K562 (cell line): ENCODE measurements at places on chromosomes 5 and 9. TPM values are rescaled to one million over a fixed set of nuclear protein-coding genes. Genes with fewer than 3 reads are reported as not detected.

DNA sequence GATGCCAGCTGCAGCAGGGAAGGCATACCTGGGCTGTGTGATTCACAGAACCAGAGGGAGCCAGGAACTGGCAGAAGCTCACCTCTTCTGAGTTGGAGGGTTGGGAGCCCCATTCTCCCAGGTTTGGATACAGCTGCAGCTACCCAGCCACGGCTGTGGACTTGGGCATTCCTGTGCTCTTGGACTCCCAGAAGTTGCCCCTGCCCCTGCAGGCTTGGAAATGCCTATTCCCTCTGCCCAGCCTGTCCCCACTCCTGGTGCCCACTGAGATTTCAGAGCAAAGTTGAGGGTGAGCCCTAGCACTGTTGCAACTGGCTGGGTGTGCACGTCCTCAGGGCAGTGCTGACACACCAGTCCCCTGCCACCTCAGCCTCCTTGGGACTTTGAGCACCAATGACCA is 489.7 kb downstream of the SLCO4C1 start:
- no peak overlapping the region for H3K27ac ChIP-seq
- H3K4me1 ChIP-seq: no peaks in the 10 kb centered on the region

The SYK gene
- polyA plus RNA-seq: 12.3 and 13.0 TPM in 2 replicates

The TAL2 gene
- polyA plus RNA-seq: 0.21 and 0.47 TPM in 2 replicates

DNA sequence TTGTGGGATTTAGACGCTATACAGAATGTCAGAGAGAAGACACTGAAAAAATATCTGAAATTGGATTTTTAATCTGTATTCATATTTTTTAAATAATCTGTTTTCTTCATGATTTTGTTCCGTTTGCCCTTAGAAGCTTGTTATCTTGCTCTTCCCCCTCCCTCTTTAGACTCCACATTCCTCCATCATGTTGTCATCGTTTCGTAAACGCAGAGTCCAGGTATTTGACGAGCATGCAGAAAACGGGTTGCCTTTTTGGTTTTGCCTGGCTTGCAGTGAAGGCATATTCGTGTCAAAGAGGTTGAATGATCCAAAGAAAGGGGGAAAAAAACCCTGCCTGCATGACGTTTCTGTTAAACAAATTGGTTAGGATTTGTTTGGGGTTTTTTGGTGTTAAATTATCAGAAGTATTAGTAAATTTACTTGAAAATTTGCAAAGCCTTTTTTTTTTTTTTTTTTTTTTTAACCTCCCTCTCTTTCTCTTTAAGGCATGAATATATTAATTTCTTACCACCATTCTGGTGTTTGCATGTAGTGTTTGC is 2.9 kb downstream of the SPTAN1 start:
- H3K36me3 ChIP-seq: no peaks in the 10 kb centered on the region
- H3K27ac ChIP-seq: no peak overlapping the region
- H3K27me3 ChIP-seq: 0 out of 2 replicates have a peak, but pooled peaks cover 4% of the 10 kb centered on the region
- H3K4me1 ChIP-seq: peaks cover 27% of the 10 kb centered on the region
- H3K4me3 ChIP-seq: no peak overlapping the region
- DNase-seq: peak; percentile 29

DNA sequence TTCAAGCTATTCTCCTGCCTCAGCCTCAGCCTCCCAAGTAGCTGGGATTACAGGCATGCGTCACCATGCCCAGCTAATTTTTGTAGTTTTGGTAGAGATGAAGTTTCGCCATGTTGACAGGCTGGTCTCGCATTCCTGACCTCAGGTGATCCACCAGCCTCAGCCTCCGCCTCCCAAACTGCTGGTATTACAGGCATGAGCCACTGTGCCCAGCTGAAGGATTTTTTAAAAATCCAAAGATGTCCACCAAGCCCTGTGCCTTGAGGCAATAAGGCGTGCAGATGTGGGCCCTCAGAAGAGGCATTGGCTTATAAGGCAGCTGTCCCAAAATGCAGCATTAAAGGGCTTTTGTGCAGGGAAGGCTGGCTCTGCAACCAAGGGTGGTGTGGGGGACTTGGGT is 10.3 kb upstream of the ZFR start:
- no peak overlapping the region for H3K27ac ChIP-seq
- no peaks in the 10 kb centered on the region for H3K36me3 ChIP-seq
- H3K27me3 ChIP-seq: peaks cover 27% of the 10 kb centered on the region
- DNase-seq: no peak

DNA sequence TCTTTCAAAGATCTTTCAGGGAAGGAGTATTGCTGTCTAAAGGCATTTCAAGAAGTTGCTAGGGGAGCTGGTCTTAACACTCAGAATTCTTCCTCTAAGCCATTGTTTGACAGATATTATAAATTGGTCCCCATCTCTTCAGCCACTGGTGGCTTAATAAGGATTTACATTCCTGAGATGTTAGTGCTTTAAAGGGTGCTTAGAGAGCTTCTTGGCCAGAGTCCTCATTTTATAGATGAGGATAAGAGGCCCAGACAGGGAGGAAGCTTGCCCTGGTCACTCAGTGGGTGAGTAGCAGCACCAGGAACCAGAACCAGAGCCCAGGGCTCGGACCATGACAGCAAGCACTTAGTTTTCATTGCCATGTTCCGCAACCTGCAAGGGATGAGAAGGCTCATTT is 53.2 kb downstream of the GALNT10 start:
- no peaks in the 10 kb centered on the region; the same call in 1 of the 2 replicates for H3K4me1 ChIP-seq
- no peak overlapping the region for H3K4me3 ChIP-seq
- no peaks in the 10 kb centered on the region for H3K27me3 ChIP-seq
- no peak overlapping the region for H3K27ac ChIP-seq
- no peak for DNase-seq
- H3K36me3 ChIP-seq: no peaks in the 10 kb centered on the region

DNA sequence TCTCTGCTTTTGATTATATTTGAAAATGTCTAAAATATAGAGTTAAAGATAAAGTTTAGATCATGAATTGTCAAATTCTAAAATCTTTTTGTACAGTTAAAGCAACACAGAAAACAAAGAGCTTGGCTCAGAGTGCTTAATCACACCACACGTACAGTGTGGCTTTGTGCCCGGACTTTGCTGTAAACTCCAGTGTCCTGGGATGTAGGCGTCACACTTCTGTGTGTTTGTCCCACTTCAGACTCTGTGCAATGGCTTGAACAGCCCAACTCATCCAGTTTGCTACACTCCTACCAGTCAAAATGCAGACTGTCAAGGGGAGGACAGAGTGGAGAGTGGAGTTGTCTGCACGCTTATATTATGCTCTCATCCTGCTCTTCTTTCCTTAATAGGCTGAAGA is 45.3 kb downstream of the SMARCA2 start:
- no peak overlapping the region for H3K4me3 ChIP-seq
- no peak overlapping the region for H3K27ac ChIP-seq
- no peaks in the 10 kb centered on the region for H3K27me3 ChIP-seq
- no peaks in the 10 kb centered on the region for H3K4me1 ChIP-seq
- DNase-seq: no peak
- H3K36me3 ChIP-seq: peaks cover 35% of the 10 kb centered on the region; the same call in 2 of the 3 replicates

DNA sequence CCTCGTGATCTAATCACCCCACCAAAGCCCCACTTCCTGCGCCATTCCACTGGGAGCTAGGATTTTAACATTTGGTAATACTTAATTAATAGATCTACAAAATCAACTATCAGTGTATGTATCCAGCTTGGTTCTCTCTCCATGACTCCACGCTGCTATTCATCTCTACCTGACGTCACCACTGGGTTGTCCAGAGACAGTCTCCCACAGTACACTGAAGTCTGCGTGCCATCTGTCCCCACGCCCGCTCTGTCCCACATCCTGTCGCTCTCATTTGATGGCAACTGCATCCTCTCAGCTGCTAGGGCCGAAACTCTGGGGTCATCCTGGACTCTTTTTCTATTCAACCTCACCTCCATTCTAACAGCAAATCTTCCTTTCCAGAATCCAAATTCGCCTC is 53.2 kb downstream of the ANKRD33B start:
- H3K4me3 ChIP-seq: no peak overlapping the region
- H3K27ac ChIP-seq: no peak overlapping the region
- no peak for DNase-seq
- H3K36me3 ChIP-seq: no peaks in the 10 kb centered on the region

The RETREG1 gene
- polyA plus RNA-seq: not detected in 2 replicates

DNA sequence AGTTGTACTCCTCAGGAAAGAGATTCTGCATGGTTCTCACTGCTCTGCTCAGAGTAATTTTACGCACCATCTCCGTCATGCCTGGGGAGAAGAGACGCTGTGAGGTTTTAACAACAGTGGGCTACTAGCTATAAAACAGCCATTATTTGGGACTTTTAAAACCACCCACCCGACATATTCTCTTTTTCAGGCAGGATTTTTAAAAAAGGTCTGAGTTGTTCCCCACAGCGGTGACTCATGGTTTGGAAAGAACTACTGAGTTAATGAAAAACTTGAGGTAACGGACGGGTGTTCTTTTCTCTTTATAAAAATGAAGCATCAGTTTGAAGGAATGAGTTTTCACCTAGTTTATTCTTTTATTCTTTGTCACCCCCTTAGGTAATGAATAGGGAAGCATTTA is 61.3 kb downstream of the TTLL11 start:
- DNase-seq: no peak
- no peak overlapping the region for H3K27ac ChIP-seq
- no peaks in the 10 kb centered on the region for H3K27me3 ChIP-seq
- H3K4me1 ChIP-seq: peaks cover 4% of the 10 kb centered on the region; the same call in 1 of the 2 replicates

DNA sequence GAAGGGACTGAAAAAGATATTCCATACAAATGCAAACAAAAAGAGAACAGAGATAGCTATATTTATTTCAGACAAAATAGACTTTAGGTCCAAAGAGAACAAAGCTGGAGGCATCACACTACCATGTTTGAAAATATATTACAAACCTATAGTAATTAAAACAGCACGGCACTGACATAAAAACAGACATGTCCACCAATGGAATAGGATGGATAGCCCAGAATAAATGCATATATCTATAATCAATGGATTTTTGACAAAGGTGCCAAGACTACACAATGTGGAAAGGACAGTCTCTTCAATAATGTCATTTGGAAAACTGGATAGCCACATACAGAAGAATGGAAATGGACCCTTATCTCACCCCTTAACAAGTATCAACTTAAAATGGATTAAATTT is 10.2 kb downstream of the PRKAA1 start:
- H3K27me3 ChIP-seq: no peaks in the 10 kb centered on the region; the same call in 2 of the 3 replicates
- DNase-seq: no peak
- H3K4me1 ChIP-seq: peaks cover 11% of the 10 kb centered on the region
- H3K36me3 ChIP-seq: peaks cover 21% of the 10 kb centered on the region; the same call in 2 of the 3 replicates
- H3K27ac ChIP-seq: no peak overlapping the region
- H3K4me3 ChIP-seq: no peak overlapping the region

The CDH18 gene
- polyA plus RNA-seq: 0.19 and 0.44 TPM in 2 replicates

The CFAP77 gene
- not detected in 2 replicates for polyA plus RNA-seq

GRCh38 chr9:121105531-121105930 is 30.8 kb downstream of the CNTRL start:
- no peak overlapping the region for H3K4me3 ChIP-seq
- no peaks in the 10 kb centered on the region for H3K27me3 ChIP-seq
- DNase-seq: no peak
- no peak overlapping the region for H3K27ac ChIP-seq
- H3K4me1 ChIP-seq: no peaks in the 10 kb centered on the region; the same call in 1 of the 3 replicates
- peaks cover 3% of the 10 kb centered on the region; the same call in 1 of the 3 replicates for H3K36me3 ChIP-seq

The CCDC112 gene
- 7.9 and 9.9 TPM in 2 replicates for polyA plus RNA-seq

The MARCOL gene
- not detected in 2 replicates for polyA plus RNA-seq

DNA sequence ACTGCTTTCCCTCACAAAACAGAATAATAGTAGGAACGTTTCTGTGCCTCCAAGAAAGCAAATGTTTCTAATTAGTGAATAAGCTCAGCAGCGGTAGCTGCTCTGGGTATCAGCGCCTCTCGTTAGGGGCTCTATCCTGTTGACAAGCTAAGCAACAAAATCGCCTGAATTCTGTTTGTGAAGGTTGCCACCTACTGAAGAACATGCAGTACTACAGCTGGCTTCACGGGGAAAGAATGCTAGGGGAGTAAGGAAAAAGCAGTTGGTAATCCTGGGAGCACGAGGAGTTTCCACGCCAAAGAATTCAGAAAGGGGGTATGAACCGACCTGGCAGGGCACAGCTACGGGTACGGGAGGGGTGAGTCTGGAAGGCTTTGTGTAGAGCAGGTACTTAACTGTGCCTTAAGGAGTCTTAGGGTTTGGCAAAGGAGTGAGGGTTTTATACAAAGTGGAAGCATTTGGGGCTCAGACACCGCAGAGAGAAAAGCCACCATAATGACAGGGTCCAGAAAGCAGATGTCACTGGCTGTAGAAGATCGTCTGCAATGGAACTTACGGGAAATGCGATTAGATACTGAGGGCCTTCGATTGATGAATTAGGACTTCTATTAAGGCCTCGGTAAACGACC is 171.7 kb downstream of the TTC39B start:
- H3K27ac ChIP-seq: no peak overlapping the region
- no peaks in the 10 kb centered on the region for H3K27me3 ChIP-seq
- DNase-seq: peak; percentile 32
- H3K36me3 ChIP-seq: no peaks in the 10 kb centered on the region

The SURF4 gene
- 116 and 147 TPM in 2 replicates for polyA plus RNA-seq

DNA sequence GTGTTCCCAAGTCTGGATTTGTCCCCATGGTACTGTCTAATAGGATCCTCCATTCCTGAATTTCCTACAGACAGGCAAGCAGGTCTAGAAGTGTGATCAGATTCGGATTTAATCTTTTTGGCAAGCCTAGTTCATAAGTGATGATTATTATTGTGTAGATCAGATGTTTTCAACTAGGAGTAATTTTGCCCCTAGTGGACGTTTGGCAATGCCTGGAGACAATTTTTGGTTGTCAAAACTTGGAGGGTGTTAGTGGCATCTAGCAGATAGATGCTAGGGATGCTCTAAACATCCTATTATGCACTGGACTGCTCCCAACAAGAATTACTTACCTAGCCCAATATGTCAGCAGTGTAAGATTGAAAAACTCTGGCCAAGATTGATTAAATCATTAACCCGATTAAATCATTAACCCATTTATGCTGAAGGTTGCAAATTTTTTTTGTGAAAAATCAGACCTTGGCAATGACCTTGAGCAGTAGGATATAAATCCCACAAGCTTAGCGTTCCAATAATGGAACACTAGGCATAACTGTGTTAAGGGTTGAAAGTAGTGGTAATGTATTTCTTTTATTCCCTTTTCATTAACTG is 28.2 kb downstream of the TCERG1 start:
- peaks cover 94% of the 10 kb centered on the region for H3K36me3 ChIP-seq
- H3K4me3 ChIP-seq: no peak overlapping the region
- no peak for DNase-seq
- no peaks in the 10 kb centered on the region for H3K4me1 ChIP-seq
- no peak overlapping the region for H3K27ac ChIP-seq

The IL13 gene
- not detected in 2 replicates for polyA plus RNA-seq

- peaks cover 2% of the 10 kb centered on the region; the same call in 1 of the 3 replicates for H3K27me3 ChIP-seq
- H3K4me3 ChIP-seq: no peak overlapping the region
- H3K4me1 ChIP-seq: no peaks in the 10 kb centered on the region; the same call in 1 of the 3 replicates
- no peak for DNase-seq
- no peak overlapping the region for H3K27ac ChIP-seq
Measured at GRCh38 chr9:136953771-136954269, 1.7 kb downstream of the LCN12 start.

GRCh38 chr9:517993-518392 is 303.3 kb downstream of the DOCK8 start:
- peaks cover 20% of the 10 kb centered on the region for H3K27me3 ChIP-seq
- H3K27ac ChIP-seq: no peak overlapping the region
- H3K4me1 ChIP-seq: no peaks in the 10 kb centered on the region
- no peaks in the 10 kb centered on the region for H3K36me3 ChIP-seq
- no peak overlapping the region for H3K4me3 ChIP-seq

- DNase-seq: no peak
- no peaks in the 10 kb centered on the region for H3K36me3 ChIP-seq
- no peak overlapping the region for H3K4me3 ChIP-seq
- H3K27ac ChIP-seq: no peak overlapping the region
- H3K4me1 ChIP-seq: no peaks in the 10 kb centered on the region
Measured at GRCh38 chr5:19975795-19976194, 12.2 kb downstream of the CDH18 start.
